ENCODE measurements at places on chromosomes 6 and 20.
A peak's percentile ranks its signal among the peaks of the same experiment; 100 is the strongest.

DNA sequence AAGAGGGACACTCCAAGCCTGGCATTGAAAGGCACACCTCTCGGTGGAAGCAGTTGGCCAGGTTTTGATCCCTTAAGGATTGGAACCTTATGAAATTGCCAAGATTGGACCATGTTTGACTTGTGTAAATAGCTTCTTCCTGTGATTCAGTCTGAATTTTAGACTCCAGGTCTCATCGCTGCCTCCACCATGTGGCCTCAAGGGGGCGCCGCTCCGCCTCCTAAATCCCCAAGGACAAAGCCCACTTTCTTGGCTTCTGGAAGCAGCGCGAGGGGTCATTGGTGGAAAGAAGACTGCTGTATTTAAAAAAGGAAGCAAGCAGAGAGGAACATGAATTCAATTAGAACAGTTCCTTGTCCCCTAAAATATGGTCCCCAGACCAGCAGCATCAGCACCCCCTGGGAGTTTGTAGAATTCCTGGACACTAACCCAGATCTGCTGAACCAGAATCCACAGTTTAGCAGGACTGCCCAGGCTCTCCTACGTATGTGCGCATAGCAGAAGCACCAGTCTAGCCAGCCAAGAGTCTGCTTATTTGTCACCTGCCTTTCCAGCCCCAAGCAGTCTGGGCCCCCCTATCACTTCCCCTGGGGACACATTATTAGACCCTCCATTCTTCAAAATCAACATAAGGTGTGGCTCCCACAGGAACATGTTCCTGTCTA lies 108.5 kb downstream of the LY86 start:
- DNase-seq = no peak

- DNase-seq = no peak
These were observed 88.8 kb upstream of the EZR start for GRCh38 chr6:158907931-158908330.

DNA sequence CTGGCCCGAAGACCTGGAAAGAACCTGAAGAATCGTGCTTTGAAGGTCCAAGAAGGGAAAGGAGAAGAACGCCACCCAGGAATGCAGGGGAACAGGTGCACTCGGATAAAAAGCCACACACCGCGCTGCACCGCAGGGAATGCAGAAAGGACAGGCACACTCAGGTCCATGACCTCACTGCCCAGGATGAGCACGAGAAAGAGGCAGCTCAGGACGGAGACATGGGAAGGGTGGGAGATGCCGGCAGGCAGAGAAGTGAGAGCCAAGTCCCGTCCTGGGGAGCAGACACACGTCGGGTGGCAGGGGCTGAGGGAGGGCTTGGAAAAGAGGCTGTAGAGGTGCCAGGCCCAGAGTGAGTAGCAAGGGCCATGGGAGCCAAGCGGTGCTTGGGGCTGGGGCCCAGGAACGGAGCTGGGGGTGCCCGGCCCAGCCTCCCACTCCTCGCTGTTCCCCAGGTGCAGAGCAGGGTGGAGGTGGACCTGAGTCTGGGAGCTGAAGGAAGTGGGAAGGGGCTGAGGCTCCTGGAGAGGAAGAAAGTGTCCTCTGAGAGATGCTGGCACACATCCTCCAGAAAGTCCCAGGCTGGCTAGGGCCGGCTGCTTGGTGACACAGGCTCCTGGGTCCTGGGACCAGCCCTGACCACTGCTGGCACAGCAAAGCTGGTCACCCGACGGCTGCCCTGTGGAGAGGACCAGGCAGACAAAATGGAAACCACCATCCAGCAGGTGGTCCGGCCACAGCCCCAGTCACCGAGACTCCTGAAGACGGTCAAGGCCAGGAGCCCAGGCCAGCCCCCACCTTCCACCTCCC lies 91.3 kb downstream of the PSMB1 start:
- DNase-seq = no peak

- DNase-seq = no peak
These were observed 127.6 kb upstream of the FAM184A start for GRCh38 chr6:119205911-119206618.

GRCh38 chr6:158060455-158061360 lies 79.0 kb downstream of the SYNJ2 start:
- peak; percentile 93 for DNase-seq

- no peak for DNase-seq
These were observed 58.6 kb upstream of the RNF144B start for GRCh38 chr6:18328540-18328939.

- DNase-seq = no peak
These were observed 12.8 kb upstream of the SPO11 start for GRCh38 chr20:57316795-57317201.

GRCh38 chr6:69594405-69594804 lies 202.4 kb downstream of the LMBRD1 start:
- no peak for DNase-seq

DNA sequence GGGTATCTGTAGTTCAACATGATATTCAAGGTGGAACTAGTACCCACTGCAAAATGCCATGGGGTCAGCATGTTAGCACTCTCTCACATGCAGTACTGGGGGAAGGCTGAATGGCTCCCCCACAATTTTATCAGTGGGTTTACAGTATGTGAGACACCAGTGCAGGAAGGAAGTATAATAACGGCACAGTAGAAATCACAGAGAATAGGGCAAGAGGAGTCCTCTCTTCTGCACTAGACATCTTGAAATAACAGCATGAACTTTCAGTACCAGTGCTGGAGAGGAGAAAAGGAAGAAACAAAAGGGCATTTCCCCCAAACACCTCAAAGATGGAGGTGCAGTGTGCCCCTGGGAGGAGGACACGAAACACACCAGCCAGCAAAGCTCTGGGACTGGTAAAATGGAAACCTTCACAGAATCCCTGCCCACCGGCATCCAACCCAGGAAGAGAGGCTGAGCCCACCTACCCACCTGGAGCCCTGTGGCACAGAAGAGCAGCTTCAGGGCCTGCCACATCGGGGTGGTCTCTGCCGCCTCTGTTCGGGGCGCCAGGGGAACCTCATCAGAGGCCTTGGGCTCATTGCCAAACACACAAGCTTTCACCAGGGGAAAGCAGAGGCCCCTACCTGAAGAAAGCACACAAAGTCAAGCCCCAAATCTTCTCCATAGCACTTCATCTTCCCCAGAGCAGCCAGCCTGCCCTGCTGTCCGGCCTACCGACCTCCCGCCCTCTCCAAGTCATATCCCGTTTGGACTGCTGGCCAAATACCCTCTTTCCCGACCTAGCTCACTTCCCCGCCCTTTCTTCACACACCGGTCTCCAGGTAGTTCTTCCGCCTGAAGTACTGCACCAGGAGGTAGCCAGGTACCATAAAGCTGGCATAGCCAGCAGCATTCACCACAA lies 1.2 kb downstream of the SLC35B2 start:
- no peak for DNase-seq

- no peak for DNase-seq
These were observed 20.6 kb upstream of the ARHGAP18 start for GRCh38 chr6:129730477-129731165.

- DNase-seq = no peak
These were observed 320.5 kb downstream of the HACE1 start for GRCh38 chr6:104539173-104539572.

DNA sequence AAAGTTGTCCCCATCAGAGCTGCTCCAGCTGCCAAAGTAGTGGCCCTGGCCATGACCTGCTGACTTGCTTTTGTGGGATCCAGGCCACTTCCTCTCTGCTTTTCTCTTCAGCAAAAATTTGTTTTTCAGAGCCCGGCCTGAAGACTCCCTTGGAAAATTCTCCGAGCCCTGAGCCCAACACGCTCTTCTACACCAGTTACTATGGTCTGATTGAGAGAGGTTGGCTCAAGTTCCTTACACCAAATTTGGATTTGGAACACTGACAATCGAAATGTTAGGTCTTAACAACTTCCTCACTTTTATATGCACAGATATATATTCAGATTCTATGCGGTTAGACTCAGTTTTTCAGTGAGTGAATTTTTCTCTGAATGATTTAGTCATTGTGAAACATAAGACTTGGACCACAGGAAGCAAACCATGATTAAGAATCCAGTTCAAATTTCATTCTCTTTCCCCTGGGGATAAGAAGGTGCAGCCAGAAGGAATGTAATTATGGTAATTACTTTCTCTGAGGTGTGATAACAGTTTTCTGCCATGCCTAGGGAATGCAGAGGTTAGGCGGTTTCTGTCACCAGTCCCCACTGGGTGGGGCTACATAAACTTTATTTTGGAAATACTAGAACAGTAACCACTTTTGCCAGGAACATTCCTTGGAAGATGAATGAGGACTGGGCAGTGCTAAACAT lies 365.2 kb downstream of the SYNE1 start:
- DNase-seq = no peak

DNA sequence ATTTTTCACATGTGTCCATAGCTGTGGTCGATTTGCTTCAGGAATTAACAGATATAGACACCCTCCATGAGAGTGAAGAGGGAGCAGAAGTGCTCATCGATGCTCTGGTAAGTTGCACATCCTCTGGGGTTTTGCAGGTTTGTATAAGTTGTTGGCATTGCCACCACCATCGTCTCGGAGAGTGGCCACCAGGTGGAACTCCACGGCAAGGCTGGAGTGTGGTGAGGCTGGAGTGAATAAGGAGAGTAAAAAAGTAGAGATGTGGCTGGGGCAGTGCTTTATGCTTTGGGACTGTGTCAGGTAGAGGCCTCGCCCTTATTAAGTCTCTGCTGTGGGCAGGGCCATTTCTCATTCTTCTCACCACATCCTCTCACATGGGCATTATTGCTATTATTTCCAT lies 63.7 kb downstream of the CTNNBL1 start:
- no peak for DNase-seq

GRCh38 chr6:67541586-67541985 lies 1093.5 kb upstream of the ADGRB3 start:
- no peak for DNase-seq
